ENCODE measurements at places on chromosomes 3 and 15. TPM values are rescaled to one million over a fixed set of nuclear protein-coding genes. Genes with fewer than 3 reads are reported as not detected.

ZNF80 gene
- not detected for total RNA-seq

GRCh38 chr15:71939981-71940588, 129.7 kb downstream of the NR2E3 start:
- no peak for DNase-seq

GRCh38 chr3:153760948-153761347, 360.2 kb upstream of the ARHGEF26 start:
- no peak for DNase-seq

GRCh38 chr3:104206925-104207324, 1159.8 kb upstream of the ALCAM start:
- no peak for DNase-seq

CHRM5 gene
- total RNA-seq = not detected
